ENCODE measurements at places on chromosomes 4 and X.

DNA sequence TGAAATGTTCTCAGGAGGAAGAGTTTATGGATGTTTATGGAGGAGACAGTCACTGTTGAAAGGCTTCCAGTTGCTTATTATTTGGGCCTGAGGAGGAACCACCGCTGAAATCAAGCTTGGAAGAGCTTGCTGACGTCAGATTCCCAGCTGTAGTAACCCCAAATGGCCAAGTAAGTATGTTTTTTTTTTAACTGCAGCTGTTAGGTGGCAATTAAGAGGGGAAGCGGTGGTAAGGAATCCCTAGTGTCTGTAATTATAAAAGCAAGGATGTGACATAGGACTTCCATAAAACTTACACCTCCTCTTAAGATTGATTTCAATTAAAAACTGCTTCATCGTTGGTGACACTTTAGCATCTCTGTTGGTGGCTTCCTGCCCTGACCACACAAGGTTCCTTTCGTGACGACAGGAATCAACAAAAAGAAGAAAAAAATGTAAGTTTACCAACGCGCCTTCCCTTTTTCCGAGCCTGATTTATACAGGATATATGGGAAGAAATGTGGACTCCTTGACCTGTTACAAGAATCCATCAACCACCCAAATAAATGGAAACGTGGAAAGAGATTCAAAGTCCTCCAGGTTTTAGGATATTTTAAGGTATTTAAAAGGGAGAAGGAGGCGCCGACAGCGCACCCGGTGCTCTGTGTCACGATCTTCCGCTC lies 884 bp downstream of the RELL1 start:
- no peak for DNase-seq

DNA sequence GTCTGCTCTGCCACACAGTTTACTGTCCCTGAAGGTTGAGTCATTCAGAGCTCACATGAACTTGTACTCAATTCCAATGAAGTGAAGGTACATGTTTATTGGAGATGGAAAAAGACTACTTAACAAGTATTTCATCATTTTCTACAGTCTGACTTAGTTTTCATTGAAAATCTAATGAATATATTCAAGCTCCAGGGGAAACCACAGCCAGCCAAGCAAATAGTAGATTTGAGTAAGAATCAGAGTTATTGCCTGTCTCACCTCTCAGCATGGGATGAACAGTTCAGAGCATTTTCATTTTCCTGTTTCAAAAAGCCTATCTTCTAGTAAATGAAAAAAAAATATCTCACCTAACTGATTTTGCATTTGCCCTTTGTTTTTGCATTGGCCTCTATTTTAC lies 1249.4 kb upstream of the DIAPH2 start:
- no peak for DNase-seq

DNA sequence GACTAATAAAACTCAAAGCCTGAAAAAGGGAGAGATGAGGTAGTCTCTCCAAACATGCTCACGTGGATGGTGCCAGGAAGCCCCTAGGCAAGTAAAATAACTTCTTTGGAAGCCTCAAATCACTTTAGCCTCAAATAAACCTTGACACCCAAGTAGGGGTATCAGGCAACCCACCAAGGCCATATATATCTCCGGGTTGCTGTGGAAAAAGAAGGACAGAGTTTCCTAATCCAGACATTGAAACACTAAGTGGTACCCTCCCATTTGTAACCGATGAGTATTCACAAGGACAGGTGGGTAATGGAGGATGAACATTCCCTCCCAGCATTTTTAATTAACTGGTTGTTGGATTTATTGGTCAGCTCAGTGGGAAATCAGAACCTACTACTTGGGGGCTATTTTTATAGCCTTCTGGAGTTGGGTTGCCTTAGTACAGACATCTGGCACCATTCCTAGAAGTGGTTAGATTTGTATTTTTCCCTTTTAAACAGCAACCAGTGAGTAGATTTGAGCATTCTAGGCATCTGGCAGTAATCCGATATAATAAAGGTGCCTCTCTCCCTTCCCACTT lies 87.7 kb downstream of the GPC3 start:
- no peak for DNase-seq

DNA sequence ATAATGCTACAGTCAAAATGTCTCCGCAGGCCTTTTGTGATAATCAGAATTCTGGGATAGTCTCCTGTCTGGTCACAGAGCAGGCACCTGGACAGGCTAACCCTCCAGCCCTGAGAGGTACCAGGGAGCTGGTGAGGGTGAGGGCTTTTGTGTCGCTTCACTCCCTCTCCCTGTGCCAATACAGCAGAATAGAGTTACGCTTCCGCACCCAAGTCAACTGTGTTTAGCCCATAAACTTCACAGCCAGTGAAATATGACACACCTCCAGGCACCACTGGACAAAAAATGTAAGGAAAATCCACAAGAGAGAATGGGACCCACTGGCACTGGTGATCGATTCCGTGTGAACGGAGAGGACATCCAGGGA lies 1.3 kb downstream of the GAK start:
- no peak for DNase-seq

- DNase-seq = peak; percentile 30
Measured at GRCh38 chrX:1601768-1602085, 10.3 kb downstream of the AKAP17A start.

- DNase-seq = no peak
Measured at GRCh38 chr4:138788857-138789256, 226.7 kb upstream of the NOCT start.

GRCh38 chr4:24364852-24365251 lies 219.5 kb downstream of the DHX15 start:
- no peak for DNase-seq

DNA sequence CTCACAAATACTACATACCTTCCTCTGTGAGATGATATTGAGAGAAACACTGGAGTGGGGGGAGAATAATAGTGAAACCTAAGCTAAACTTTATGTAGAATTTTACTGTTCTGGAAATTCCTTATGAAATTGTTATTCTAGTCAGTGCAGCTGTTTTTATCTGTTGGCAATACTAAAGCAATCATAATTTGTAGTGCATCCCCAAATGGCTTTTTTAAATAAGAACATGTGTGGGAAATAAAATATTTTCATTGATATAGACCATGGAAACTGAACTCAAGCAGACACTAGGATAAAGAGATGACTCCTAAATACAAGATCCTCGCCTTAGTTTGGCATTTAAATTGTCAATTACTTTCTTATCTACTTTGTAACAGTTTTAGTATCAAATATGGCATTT lies 51.1 kb downstream of the SEC24D start:
- DNase-seq = no peak

DNA sequence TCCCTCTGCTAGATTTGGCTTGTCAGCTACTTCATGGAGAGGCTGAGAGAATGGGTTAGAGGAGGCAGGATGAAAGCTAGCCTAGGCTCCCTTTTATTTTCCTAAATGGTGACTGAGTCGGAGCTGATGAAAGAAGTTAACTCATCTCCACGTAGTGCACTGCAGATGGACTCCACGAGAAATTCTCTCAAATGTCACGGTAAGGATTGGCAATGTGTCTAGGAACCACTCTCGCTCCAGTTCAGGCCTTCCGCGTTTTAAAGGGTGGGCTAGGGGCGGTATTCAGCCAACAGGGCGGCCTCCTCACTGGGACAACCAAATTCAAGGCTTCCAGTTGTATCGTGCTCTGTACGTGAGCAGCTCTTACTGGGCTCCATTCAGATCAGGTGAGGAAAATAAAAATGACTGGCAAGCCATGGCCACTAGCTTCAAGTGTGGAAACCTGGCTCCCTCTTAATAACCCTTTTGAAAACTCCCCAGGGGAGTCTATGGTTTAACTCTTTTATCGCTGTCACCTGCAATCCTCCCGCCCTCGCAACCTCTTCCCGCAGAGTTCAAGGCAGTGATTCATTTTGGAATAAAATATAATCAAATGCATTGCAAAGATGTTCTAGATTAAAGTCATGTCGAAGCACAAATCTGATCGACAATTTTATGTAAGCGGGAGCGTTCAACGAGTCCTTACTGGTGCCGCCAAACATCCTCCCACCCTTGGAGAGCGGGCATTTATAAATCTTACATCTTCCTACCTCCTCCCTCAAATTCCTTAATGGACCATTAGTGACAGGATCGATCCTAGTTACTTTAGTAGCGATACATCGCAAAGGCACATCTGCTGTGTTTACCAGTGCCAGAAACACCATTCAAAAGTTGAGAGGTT lies 1.2 kb downstream of the SPOCK3 start:
- no peak for DNase-seq

GRCh38 chr4:3684546-3684945 lies 81.6 kb upstream of the ADRA2C start:
- DNase-seq = no peak

- no peak for DNase-seq
Measured at GRCh38 chrX:40145923-40146261, 48.1 kb upstream of the BCOR start.

GRCh38 chr4:48905363-48906015 lies 1.1 kb downstream of the OCIAD2 start:
- DNase-seq = no peak

- no peak for DNase-seq
Measured at GRCh38 chrX:53458082-53458481, 23.9 kb upstream of the HSD17B10 start.

GRCh38 chrX:102832661-102833060 lies 104.4 kb upstream of the RAB40AL start:
- peak; percentile 74 for DNase-seq

GRCh38 chrX:11419102-11419501 lies 125.9 kb downstream of the AMELX start:
- DNase-seq = no peak

DNA sequence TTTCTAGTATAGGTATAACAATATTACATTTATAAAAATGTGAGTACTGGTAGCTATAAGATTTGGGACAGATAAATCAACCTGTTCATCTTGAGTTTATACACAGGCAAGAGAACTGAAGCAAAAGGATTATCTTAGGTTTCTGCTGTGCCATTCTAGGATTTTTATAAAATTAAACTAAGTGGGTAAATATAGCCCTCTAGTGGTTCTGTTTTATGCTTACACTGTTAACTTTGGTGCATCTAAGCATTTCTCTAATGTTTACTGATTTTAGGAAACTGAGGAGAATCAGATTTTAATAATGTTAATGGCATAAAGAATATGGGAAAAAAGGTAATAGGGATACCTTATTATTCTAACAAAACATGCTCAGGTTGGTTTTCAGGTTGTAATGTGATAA lies 1.1 kb upstream of the RRH start:
- no peak for DNase-seq

GRCh38 chr4:89957046-89957926 lies 62.6 kb downstream of the MMRN1 start:
- no peak for DNase-seq

DNA sequence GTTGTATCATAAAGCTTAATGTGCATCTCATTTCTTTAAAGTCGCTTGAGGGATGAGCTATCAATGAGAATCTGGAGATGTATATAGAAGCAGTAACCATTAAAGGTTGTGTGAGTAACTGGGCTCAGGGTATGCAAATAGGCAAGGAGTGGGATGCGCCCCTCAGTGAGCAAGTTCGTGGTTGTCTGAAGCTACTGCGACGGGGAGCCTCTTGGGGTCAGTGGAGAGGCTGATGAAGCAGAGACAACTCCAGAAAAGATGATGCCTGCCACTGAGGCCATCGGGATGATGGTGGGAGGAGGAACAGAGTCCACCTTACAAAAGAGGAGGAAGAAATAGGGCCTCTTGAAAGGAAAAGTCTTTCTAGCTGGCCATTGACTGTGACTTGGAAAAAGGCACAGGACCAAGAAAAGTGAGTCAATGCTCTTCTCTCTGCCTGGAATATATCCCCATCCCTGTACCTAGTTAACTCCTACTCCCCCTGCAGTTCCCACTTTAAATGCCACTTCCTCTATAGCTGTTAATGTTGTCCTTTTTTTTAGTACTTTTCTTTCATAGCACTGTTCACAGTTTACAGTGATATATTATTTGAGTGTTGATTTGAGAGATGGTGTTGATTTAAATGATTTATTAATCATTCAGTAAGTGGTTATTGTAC lies 51.4 kb upstream of the LSM6 start:
- DNase-seq = no peak

DNA sequence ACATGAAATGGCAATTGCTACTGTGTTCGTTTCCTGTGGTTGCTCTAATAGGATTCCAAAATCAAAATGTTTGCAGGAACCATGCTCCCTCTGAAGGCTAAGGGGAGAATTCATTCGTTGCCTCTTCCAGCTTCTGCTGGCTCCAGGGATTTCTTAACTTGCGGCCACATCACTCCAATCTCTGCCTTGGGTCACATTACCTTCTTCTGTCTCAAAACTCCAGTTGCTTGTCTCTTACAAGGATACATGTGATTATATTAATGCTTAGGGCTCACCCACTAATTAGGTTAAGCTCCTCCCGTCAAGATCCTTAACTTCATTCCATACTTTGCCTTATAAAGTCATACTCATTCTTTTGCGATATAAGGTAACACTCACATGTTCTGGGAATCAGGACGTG lies 208.4 kb downstream of the RBM46 start:
- DNase-seq = no peak

GRCh38 chr4:35950442-35950841 lies 293.9 kb downstream of the ARAP2 start:
- DNase-seq = no peak

- no peak for DNase-seq
Measured at GRCh38 chr4:98887145-98887544, 41.8 kb downstream of the EIF4E start.

DNA sequence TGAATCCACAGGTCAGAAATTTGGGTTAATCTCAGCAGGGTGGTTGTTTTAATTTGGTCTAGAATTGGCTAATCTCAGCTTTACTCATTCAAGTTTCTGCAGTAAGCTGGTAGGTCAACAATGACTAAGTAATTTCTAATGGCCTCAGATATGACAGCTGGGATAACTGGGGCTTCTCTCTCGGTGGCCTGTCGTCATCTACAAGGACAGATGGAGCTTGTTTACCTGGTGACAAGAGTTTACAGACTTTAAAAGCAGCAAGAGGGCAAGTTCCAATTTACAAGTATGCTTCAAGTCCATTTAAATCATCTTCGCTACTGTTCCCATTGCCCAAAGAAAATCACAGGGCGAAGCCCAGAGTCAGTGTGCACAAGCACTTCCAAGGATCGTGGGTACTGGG lies 453.9 kb downstream of the PDHA2 start:
- no peak for DNase-seq

- DNase-seq = no peak
Measured at GRCh38 chr4:118988635-118988972, 100.0 kb downstream of the SYNPO2 start.

GRCh38 chr4:102687373-102687981 lies 73.3 kb downstream of the MANBA start:
- no peak for DNase-seq

GRCh38 chrX:67636532-67636931 lies 92.7 kb downstream of the AR start:
- no peak for DNase-seq

DNA sequence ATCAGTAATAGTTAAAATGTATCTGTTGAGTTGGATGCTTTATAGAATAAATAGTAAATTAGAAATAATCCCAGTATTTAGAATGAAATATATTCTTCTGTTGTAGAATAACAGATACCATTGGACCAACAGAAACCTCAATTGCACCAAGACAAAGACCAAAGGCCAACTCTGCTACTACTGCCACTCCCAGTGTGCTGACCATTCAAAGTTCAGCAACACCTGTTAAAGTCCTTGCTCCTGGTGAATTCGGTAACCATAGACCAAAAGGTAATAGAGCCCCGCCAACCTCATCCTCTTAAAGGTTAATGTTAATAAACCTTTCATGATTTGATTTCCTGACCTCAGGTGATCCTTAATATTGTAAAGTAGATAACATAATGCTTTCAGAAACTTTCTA lies 73.8 kb downstream of the PAQR3 start:
- no peak for DNase-seq

GRCh38 chrX:35696760-35697234 lies 101.3 kb upstream of the MAGEB16 start:
- no peak for DNase-seq

Data from islet precursor cell (in vitro differentiated cells).